ENCODE measurements at places on chromosomes 12 and 14.

DNA sequence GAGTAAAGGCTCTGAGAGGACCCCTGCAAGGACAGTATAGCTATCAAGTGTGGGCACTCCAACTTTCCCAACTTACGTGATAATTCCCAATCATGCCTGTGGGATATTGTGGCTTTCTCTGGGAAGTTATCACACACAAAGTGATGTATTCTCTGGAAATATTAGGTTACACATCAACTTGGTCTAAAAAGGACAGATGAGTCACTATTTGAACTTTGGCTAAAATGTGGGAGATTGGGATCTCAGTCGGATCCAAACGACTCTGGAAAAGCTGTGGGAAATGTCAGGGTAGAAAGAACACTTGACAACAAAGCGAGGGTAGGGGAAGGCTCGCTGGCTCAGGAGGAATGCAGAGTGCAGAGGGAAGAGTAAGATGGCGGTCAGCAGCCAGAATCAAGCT, 1048.9 kb downstream of the BCL11B start:
- DNase-seq, result no peak

GRCh38 chr12:108214486-108214885, 85.4 kb downstream of the WSCD2 start:
- DNase-seq, result no peak

DNA sequence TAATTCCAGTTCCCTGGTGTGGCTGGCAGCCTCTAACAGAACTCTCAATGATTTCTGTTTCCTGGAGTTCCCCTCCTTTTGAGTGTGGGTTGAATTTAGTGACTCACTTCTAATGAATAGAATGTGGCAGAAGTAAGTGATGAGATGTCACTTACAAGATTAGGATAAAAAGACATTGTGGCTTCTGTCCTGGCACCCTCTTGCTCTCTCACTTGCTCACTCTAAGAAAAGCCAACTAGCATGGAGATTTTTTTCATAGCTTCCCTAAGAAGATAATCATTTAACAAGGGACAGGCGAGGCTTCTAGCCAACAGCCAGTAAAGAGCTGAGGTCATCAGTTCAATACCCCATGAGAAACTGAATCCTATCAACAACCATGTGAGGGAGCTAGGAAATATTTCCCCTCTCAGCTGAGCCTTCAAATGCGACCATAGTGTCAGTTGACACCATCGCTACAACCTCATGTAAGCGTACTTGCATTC, 156.7 kb downstream of the TMTC3 start:
- DNase-seq, result no peak

DNA sequence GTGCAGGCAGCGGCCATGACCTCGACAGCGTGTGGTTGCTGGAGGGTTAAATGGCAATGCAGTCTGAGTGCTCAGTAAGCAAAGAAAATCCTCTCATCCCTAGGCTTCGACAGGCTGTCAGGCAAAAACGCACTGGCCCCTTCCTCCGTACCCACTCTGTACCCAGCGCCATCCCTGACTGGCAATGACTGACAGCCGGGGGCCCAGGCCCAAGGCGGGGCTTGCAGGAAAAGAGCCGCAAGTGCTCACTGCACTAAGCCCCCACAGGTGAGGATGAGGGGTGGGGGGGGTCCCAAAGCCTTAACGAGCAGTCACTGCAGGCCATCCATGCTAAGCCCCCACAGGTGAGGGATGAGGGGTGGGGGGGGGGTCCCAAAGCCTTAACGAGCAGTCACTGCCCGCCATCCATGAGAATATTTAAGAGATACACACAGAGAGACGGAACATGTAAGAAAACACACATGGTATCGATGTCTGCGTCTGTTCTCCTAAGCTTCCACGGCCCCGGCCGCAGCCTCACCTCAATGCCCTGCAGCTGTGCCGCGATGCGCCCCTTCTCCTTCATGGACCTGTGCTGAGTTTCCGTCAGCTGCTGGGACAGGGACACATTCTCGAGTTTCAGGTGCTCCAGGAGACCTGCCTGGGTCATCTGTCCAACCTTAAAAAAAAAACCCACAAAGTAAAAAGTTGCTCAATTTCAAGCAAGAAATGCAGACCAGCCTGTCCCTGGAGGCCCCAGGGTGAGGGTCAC, 30.7 kb downstream of the GOLGA3 start:
- no peak for DNase-seq

- DNase-seq, result peak; percentile 56
Measured at GRCh38 chr14:64502456-64502855, 1.2 kb downstream of the ZBTB25 start.

GRCh38 chr12:49933796-49934195, 16.7 kb upstream of the AQP2 start:
- no peak for DNase-seq

GRCh38 chr12:22481547-22482104, 62.7 kb downstream of the C2CD5 start:
- no peak for DNase-seq

DNA sequence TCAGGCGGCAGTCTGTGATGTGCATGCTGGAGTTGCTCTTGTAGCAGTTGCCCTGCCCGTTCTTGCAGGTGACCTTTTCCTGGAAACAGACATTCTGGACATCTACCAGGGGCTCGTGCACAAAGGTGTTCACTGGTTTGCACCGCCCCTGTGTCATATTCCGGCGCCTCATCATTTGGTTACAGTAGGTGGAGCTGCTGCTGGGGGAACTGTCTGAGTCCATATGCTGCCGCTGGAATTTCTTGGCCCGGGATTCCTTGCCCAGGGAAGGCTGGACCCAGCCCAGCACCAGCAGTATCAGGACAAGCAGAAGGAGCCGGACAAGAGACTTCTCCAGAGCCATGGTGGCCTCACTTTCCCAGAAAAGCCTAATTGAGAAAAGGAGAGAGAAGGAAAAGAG, 918 bp downstream of the RNASE1 start:
- no peak for DNase-seq

Measured in Peyer's patch (tissue), 4 donors.